ENCODE measurements at places on chromosomes 1 and 21. TPM values are rescaled to one million over a fixed set of nuclear protein-coding genes. Genes with fewer than 3 reads are reported as not detected.
A peak's percentile ranks its signal among the peaks of the same experiment; 100 is the strongest.

The C1orf105 gene
- polyA plus RNA-seq, result not detected

GRCh38 chr1:61844006-61844405 is 101.7 kb downstream of the PATJ start:
- no peak for DNase-seq

The SDC3 gene
- 1.2 TPM for polyA plus RNA-seq

DNA sequence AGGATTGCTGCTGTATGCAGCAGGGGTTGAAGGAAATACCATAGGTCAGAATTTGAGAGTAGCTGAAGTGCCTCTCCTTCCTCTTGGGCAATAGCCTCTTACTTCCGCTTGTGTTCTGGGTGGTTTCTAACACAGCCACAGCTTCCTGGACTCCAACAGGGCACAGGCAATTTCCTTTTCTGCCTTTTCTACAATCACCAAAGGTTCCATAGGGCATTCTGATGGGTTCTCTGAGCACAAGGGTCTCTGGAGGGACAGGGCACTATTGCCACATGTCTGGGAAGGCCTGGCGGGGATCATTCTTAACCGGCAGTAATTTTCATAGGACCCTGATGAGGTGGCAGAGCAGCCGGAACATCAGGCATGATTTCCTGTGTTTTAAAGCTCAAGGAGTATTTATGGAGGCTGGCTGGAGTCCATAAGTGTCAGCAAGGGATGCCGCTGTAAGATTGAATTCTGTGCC is 5.5 kb upstream of the AGTRAP start:
- DNase-seq, result peak; percentile 91

GRCh38 chr1:32071758-32072621 is 749 bp upstream of the TMEM39B start:
- DNase-seq, result no peak
